CD4-positive, alpha-beta T cell treated with Interleukin-2 at 100 ng/mL for 4 hours (primary cell): ENCODE measurements at places on chromosomes 3 and 15.

GRCh38 chr3:182606905-182607504, 186.3 kb upstream of the ATP11B start:
- no peak for DNase-seq

GRCh38 chr15:78682693-78683410, 41.8 kb upstream of the CHRNB4 start:
- no peak for DNase-seq

DNA sequence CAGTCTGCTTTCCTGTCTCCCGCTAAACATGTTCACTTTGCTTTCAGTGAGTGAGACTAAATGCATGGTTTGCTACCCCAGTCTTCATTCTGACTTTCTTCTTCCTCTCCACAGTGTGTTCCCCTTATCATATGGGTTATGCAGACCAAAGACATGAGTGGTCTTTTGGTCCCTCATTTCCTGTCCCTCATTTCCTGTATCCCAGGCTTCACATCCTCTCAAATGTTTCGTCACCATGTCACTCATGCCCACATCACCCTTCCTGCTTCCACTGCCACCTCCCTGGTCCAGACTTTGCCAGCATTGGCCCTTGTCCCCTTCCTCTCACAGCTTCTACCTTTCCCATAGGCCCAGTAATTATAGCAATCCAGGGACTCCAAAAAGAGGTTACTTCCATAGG, 209.0 kb downstream of the MYRIP start:
- DNase-seq: no peak

DNA sequence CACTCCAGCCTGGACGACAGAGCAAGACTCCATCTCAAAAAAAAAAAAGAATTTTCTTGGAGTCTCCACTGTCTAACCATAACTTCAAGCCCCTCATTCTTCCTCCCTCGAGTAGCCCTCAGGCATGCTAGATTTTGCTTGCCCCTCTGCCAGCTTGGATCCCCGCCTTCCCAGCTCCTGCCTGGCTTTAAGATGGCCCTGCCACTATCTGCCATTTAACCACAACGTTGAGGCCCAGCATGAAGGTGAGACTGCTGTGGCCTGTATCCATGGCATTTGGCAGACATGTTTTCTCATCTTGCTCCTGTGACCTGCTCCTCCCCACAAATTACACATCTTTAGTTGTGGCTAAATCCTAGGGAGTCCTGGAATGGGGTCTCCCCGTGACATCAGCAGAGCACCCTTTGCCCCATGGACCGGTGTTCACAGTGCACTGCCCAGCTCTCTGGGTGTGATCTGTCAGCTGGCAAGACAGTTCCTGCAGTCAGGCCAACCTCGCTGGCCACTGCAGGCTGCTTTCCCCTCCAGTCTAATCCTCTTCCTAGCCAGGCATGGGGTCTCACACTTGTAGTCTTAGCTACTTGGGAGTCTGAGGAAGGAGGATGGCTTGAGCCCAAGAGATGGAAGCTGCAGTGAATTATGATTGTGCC, 10.4 kb downstream of the VPS18 start:
- no peak for DNase-seq

DNA sequence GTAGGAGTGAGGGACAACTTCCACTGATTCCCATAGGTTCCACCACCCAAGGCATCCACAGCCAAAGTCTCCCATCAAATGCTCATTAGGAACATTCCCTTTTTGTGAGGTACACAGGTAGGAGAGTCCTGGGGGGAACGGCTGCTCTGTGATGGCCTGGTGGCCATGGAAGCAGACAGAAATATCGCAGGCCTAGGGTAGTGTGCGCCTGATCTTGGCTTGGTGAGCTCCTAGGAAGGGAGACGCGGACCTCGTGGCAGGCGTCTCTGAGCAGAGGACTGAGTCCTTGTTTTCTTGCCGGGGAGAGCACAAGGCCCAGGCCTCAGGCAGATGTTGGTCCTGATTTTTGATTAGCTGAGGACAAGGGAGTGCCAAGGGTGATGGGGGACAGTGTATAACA, 99.5 kb downstream of the SNRPN start:
- DNase-seq: no peak

DNA sequence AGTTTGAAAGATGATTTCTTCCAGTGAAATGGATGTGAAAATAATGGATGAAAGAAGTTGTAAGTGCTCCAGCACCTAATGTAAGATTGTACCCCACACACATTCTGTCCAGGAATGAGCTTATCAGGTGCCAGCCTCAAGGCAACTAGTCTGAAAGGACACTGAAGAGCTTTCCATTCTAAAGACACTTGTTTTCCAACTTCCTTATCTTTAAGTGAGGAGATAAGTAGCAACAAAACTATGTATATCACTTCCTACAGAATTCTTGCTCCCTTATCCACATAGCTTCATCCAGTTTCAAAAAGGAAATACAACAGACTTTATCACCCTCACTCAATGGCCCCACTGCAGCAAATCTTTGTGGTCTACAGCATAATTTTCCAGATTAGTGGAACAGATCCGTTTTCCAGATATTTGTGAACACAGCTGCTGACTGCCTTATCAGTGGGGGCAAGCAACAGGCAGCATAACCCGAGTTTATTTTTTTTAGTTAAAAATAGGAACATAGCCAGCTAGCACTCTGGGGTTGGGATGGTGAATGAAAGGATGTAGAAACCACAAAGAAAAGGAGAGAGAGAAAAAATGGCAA, 60.6 kb downstream of the CD200R1L start:
- DNase-seq: no peak

DNA sequence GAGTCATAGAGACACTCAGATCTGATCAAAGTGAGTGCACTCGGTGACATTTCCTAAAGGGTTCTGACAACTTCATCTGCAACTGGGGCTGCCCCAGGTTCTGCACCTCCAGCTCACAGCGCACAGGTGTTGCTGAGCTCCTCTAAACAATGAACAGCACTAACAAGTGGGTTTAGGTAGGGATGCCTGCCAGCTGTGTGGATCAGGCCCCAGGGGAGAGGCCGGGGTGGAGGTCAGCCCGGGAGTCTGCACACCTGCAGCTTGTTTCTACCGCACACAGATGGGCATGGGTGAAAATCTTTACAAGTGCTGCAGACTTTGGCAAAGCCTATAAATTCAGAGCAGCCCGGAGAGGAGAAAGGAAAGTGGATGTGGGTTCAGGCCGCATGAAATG, 355 bp downstream of the FBXW12 start:
- no peak for DNase-seq

GRCh38 chr3:10594915-10595314, 89.5 kb upstream of the ATP2B2 start:
- peak; percentile 30 for DNase-seq

- DNase-seq: no peak
Observed at GRCh38 chr3:4448187-4448586, 18.9 kb downstream of the SUMF1 start.

DNA sequence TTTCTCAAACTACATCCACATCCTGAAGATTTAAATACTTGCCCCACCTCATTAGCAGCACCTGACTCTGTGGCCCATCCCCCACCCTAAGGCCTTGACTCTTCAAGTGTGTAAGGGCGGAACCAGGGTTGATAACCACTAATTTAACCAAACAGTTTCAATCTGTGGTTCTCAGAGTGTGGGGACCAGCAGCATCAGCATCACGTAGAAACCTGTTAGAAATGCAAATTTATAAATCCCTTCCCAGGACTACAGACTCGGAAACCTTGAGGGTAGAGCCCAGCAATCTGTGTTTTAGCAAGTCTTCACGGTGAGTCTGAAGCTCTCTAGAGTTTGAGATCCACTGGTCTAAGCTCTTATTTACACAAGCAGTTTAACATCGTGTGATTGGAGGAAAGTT, 12.4 kb downstream of the GNB4 start:
- DNase-seq: no peak

DNA sequence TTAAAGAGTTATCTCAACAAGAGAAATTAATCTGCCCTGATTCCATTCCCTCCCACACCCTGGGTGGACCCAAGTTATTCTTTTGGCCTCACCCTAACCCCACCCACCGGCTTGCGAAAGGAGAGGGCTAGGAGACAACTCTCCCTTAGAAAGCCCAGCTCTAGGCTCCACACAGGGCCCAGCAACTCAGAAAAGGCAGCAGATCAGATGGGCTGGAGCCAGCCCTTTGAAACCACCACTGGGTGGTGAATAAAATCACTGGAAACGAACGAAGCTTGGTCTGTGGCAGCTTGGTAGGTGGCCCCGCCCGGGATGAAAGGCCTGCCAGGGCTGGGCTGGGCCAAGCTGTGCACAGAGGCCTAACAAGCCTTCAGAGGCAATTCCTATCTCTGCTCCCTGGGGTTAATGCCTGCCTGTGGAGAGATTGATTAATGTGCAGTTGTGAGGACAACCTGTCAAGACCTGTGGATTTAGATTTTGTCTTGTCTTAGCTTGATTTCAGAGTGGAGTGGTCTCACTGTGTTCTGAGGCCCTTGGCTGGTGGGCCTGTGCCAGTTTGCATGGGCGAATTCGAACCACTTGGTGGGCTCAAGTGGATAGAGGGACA, 38.8 kb downstream of the BHLHE40 start:
- DNase-seq: no peak

GRCh38 chr3:37905987-37906674, 44.5 kb downstream of the CTDSPL start:
- DNase-seq: no peak

DNA sequence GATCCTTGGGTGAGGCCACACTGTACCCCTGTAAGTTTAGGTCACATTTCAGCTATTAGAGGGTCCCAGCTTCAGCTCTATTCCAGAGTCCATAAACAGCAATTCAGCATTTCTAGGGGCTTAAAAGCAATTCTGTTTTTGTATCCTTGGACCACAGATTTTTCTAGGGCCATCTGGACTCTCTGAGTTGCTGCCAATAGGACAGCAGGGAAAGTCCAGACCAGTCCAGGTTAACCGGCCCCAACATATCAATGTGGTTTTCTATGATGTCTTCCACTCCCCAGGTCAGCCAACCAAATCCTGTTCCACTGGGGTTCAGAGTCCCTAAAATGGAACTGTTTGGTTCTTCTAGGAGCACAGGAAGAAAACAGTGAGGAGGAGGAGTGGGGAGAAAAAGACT, 40.0 kb downstream of the TYRO3 start:
- DNase-seq: no peak
